Renal cortical epithelial cell (primary cell): ENCODE measurements at places on chromosomes 5 and 9. TPM values are rescaled to one million over a fixed set of nuclear protein-coding genes. Genes with fewer than 3 reads are reported as not detected.

PGM5 gene
- total RNA-seq: 0.55 and 1.0 TPM in 2 replicates

NIM1K gene
- total RNA-seq: 0.80 TPM in 1 of 2 replicates, not detected in the other

CARD9 gene
- total RNA-seq: 0.52 and 1.5 TPM in 2 replicates

PCDHA2 gene
- total RNA-seq: 0.35 TPM in 1 of 2 replicates, not detected in the other
